ENCODE measurements at places on chromosomes 1 and 21. TPM values are rescaled to one million over a fixed set of nuclear protein-coding genes. Genes with fewer than 3 reads are reported as not detected.

GRCh38 chr1:39405358-39405757 lies 86.1 kb upstream of the BMP8A start:
- DNase-seq = no peak

GRCh38 chr1:56295949-56296929 lies 283.1 kb downstream of the PLPP3 start:
- no peak for DNase-seq

- DNase-seq = no peak
Observed at GRCh38 chr21:41675574-41675973, 91.3 kb downstream of the RIPK4 start.

GRCh38 chr1:198530953-198531352 lies 9.5 kb downstream of the ATP6V1G3 start:
- DNase-seq = no peak

DNA sequence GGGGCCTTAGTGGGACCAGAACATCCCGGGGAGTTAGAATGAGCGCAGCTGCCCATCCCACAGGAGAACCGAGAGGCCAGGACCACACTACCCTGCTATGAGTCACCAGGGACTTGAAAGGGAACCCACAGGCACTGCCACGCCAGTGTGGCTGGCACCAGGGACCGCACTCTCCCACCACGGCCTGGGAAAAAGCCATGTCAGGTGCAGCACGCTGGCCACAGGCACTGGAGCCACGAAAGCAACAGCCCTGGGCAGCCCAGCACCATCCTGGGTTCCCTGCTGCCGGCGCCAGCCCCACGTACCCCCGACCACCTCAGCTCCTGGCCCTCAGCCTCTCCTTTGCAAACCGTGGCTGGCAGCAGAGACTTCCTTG lies 14.1 kb upstream of the TMEM240 start:
- DNase-seq = no peak

GRCh38 chr1:221371705-221372104 lies 370.2 kb downstream of the DUSP10 start:
- DNase-seq = no peak

DNA sequence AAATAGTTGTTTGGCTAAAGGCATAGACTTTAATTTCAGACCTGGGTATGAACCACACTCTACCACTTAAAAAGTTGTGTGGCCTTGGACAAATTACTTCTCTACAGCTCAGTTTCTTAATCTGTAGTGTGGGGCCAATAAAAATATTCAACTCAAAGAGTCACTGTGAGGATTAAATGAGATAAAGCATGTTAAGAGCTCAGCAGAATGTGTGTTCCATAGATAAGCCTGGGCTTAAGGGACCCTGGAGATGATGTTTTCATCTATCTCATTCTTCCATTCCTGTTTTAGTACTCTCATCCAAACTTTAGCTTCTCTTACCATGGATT lies 17.7 kb downstream of the S100A10 start:
- DNase-seq = no peak

GRCh38 chr1:28926629-28927265 lies 12.4 kb downstream of the EPB41 start:
- DNase-seq = no peak

DNA sequence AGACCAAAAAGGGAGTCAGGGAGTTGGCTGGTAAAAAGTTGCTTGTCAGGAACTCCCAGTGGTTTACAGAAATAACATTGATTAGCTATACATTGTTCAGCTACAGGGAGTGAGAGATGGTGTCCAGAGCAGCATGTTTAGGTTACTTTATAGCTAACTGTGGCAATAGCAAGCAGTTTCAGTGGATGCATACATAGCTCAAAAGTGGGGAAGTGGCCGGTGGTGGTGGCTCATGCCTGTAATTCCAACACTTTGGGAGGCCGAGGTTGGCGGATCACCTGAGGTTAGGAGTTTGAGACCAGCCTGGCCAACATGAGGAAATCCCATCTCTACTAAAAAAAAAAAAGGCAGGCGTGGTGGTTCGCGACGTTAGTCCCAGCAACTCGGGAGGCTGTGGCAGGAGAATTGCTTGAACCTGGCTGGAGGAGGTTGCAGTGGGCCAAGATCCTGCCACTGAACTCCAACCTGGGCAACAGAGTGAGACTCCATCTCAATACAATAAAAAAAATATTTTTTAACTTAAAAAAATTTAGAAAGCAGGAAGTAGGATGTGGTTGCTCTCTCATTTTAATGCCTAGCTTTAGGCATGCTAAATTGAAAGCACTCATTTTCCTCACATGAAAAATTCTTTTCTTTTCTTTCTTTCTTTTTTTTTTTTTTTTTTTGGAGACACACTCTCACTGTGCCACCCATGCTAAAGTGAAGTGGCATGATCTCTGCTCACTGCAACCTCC lies 109.7 kb downstream of the PPIAL4G start:
- DNase-seq = no peak

DNA sequence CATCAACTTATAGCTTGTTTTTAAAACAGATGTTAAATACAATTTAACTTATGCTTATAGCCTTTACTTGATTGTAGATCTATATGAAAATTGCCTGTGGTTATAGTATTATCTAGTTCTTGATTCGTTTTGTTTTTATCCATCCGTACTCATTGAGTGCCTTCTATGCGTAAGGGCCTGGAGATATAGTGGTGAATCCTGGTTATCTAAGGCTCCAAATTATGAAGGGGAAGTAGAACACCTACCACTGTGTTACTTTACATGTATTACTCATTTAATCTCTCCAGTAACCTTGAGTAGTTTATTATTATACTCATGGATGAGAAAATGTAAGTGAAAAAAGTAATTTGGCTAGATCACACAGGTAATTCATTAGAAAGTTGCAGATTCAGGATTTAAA lies 121.8 kb downstream of the OSBPL9 start:
- no peak for DNase-seq

GRCh38 chr1:1167841-1168450 lies 5.7 kb upstream of the TTLL10 start:
- no peak for DNase-seq

DNA sequence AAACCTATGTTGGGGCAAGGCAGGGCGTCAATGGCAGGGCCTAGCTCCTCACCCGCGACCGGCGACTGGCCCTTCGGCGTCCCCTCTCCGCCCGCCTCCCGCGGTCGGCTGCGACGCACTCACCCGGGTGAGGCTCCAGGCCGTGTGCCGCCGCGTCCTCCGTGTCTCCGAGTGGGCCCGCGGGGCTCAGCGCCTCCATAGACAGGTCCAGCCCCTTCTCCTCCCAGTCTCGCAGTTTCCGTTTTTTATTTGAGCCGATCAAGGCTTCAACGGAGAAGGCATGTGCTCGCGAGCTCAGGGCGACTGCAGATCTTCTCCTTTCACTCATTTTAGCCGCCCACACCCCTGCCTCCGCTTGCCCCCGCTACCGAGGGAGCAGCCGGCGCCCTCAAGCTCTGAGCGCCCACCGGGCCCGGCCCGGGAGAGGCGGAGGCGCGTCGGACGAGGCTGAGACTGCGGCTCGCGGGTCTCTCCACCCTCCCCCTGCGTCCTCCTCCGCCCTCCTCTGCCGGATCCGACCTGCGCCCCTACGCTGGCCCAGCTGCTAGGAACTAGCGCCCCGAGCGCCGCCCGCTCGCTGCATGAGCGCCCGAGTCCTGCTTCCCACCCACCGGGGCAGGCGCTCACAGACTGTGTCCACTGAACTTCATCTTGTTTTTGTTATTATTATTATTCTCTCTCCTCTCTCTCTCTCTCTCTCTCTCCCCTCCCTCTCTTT lies 516 bp downstream of the TBX15 start:
- DNase-seq = no peak

DNA sequence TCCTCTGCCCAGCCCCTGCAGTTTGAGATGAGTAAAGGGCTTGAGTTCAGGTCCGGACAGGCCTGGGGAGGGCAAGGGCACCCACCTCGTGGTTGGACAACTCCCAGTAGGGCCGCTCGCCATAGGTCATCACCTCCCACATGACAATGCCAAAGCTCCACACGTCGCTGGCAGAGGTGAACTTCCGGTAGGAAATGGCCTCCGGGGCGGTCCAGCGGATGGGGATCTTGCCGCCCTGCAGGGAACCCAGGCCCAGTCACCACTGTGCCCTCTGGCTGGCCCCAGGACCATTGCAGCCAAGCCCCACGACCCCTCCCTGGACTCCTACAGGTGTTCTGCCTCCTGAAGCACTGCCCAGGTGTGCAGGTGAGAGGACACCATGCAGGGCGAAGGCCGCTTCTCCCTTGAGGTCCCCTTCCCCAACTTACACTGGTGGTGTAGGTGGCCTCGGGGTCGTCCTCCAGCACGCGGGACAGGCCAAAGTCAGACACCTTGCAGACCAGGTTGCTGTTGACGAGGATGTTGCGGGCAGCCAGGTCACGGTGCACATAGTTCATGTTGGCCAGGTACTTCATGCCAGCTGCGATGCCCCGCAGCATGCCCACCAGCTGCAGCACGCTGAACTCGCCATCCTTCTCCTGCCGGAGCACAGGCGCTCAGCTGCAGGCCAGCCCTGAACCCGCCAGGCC lies 24.1 kb downstream of the EPHA2 start:
- no peak for DNase-seq

GRCh38 chr1:33515112-33515511 lies 42.7 kb downstream of the ZSCAN20 start:
- no peak for DNase-seq

DNA sequence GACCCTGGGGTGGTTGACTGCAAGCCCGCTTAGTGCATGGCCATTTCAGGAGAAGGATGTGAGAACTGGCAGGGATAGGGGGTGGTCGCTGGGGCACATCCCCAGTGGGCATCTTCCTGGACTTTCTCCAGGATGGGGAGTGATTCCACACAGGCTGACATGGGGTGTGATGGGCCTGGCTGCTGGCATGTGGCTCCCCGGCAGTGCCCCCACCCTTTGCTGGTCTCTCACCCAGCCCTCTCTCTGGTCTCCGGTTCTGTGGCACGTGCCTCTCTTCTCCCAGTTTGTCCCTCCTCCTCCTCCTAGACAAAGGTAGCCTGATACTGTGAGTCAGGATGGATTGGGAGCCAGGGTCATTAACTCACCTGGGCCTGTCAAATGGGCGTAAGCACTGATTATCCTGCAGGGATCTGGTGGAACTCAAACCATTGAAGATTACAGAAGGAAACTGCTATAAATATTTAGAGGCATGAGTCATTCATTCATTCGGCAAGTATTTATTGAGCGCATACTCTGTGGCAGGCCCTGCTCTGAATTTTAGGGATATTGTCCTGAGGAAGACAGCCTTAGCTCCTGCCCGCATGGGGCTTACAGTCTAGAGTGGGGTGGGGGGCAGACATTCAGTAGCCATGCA lies 23.6 kb upstream of the EPS8L3 start:
- no peak for DNase-seq

- DNase-seq = no peak
Observed at GRCh38 chr1:202343652-202344349, 2.1 kb upstream of the UBE2T start.

DNA sequence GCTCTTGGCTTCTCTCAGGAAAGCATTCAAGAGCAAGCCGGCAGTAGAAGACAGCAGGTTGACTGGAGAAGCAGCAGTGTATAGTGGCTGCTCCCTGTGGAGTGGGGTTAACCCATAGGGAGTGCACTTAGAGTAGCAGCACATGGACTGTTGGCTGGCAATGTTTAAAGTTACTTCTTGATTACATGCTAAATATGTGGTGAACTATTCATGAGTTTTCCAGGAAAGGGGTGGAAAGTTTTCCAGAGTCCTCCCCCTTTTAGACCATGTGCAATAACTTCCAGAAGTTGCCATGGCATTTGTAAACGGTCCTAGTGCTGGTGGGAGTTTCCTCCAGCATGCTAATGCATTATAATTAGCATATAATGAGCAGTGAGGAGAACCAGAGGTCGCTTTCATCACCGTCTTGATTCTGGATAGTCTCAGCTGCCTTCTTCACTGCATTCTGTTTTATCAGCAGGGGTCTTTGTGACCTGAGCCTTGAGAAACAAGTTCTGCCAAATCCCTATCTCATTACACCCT lies 131.8 kb downstream of the CCDC185 start:
- DNase-seq = no peak

DNA sequence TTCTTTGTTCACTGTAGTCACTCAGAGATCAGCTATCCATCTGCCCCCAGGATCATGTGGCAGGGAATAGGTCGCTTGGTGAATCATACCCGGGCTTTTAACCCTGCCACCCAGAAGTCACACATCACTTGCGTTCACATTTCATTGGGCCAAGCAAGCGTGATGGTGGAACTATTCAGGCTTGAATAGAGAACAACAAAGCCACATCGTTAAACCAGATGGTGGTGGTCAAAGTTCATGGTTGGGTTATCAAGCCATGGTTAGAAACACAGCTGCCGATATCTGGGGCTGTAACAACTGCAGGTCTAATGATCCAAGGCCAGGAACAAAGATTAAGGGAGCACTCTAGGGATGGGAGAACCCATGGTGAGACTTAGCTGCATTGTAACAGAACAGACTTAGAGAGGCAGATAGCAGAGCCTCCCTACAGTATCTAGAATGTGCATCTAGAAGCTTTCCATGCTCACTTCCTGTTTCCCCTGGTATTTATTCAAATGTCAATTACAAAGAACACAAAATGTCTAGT lies 40.0 kb upstream of the PTPRC start:
- DNase-seq = no peak

DNA sequence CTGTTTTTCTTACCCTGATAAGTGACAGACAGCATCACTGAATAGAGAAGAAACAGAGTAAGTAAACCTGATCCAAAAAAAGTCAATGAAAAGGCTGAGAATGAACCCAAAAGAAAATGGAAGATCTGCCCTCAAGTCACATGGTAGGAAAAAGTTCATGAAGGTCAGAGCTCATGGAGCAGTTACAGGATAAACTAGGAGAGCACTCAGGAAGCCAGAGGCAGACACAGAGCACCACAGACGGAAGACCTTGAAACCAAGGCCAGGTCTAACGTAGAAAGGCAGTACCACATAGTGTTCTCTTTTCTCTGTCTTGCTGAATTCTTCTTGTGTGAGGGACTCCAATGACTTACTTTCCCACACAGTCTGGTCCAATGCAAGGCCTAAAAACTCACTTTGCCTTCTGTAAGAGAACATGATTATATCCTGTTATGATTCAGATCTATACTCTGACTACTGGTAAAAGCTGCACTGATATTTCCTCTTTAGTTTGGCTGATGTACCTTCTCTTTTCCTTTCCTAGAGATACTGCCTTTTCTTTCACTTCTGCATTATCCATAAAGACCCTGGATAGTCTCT lies 40.8 kb downstream of the RTCA start:
- DNase-seq = no peak

- no peak for DNase-seq
Observed at GRCh38 chr1:17156108-17156507, 36.9 kb upstream of the PADI2 start.

EFNA3 gene
- total RNA-seq = 2.1 TPM

NMNAT2 gene
- total RNA-seq = 2.2 TPM

LDLRAD1 gene
- not detected for total RNA-seq

COL9A2 gene
- 2.1 TPM for total RNA-seq

HSD3B2 gene
- total RNA-seq = not detected

FYB2 gene
- not detected for total RNA-seq

TRABD2B gene
- total RNA-seq = not detected

ZNF648 gene
- not detected for total RNA-seq

CA6 gene
- total RNA-seq = not detected

VHLL gene
- not detected for total RNA-seq

PRRX1 gene
- total RNA-seq = 358 TPM

CHODL gene
- not detected for total RNA-seq

NTNG1 gene
- total RNA-seq = not detected

MECR gene
- total RNA-seq = 20.5 TPM

DNAJC6 gene
- 53.8 TPM for total RNA-seq

ANGPTL3 gene
- not detected for total RNA-seq

All from osteocyte (in vitro differentiated cells).